ENCODE measurements at places on chromosomes 6 and 20.

DNA sequence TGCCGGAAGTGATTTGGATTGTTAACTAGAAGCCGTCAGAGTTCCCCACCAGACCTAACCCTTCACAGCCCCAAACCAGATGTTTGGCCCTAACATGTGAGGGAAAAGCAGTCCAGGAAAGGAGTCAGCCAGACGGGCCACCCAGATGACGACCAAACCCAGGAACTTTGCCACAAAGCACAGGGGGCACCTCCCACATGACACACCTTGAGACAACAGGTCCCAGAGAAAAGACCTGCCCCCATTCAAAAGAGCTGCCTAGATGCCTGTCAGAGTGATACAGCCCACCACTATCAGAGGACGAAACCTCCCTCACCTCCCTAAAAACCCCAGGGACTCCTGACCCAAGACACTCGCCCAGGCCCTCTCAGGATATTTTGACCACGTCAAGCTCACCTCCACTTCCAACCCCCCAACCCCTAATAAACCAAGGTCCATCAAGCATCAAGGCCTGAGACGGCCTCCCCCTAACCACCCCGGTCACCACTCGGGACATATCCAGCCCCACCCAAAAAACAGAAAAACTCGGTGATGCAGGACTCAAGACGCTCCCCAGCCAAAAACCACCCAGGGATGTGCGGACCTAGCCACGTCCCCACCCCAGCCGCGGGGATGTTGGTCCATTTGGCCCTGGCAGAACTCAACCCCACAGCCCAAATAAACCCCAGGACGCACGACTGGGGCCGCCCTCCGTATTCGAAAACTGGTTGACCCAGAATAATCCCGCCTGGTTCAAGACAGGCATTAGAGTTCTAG, 662 bp downstream of the ZNF343 start:
- no peak for DNase-seq

GRCh38 chr6:75296811-75297779, 12.5 kb upstream of the TMEM30A start:
- no peak for DNase-seq

DNA sequence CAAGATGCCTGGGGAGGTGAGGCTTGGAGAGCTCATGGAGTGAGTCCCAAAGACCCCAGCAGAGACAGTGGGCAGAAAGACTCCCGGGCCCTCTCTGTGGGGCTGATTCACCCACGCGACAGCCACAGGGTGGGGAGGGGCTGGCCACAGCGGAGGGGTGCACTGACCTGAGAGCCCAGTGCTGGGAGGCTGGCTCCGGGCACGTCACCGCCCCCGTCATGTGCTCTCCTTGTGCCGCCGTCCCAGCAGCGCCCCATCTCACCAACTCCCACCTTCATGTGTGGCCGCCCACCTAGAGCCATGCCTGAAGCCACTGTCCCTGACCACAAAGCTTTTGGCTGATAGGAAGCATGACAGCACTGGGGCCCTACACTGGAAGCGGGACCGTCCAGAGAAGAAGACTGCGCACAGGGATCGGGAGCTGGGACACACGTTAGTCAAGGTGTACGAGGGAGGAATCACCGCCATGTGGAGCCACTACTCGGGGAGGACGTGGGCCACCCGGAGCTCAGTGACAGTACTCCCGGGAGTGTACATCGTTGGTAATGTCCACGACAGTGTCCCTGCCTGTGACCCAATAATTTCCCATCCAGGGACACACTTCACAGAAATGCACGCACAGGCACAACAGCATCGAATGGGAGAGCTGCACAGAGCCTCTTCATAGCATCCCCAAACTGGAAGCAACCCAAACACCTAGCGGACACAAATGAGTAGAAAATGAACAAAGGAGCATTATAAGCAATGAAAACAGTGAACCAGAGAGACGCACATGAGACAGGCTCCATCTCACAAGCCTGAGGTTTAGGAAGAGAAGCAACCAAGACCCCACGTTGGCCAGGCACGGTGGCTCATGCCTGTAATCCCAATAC, 28.4 kb upstream of the FOXC1 start:
- no peak for DNase-seq

GRCh38 chr20:11851646-11852045, 66.0 kb upstream of the BTBD3 start:
- no peak for DNase-seq

DNA sequence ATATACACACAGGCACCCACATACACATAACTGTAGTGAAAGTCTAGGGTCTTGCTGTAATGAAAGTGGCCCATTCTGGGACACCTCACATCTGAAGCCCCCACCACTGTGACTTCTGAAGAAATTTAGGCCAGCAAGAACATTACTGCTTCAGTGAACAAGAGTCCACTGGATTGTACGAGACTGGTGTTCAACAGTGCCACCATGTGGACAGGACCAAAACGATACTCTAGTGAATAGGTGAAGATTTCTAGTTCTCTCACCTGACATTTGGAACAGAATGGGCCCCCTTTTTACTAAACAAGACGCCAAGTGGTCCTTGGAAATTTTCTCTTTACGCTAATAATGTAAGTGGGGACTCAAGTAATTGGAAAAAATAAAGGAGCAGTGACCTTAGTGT, 156.9 kb downstream of the MAFB start:
- DNase-seq, result peak; percentile 56

- DNase-seq, result no peak
Measured at GRCh38 chr20:21289651-21290050, 13.5 kb upstream of the XRN2 start.

DNA sequence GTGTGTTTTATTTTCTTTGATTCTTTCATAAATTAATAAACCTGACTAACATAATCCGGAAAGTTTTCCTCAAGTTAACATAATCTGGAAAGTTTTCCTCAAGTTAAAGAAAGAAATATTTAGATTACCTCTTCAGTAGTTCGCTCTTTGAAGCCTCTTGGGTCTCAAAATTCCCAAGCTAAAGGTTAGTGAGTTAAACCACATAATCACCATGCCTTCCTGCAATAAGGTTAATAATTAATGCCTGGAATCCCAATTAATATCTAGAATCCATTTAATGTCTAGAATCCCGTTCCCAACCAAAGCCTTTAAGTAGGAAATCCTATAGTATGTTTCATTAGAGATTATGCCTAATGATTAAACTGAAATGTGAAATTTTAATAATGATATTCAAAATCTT, 12.9 kb downstream of the DCDC2 start:
- no peak for DNase-seq

- no peak for DNase-seq
Measured at GRCh38 chr6:144449911-144450597, 164.9 kb downstream of the UTRN start.

GRCh38 chr6:10479939-10480700, 41.0 kb upstream of the GCNT2 start:
- DNase-seq, result no peak

DNA sequence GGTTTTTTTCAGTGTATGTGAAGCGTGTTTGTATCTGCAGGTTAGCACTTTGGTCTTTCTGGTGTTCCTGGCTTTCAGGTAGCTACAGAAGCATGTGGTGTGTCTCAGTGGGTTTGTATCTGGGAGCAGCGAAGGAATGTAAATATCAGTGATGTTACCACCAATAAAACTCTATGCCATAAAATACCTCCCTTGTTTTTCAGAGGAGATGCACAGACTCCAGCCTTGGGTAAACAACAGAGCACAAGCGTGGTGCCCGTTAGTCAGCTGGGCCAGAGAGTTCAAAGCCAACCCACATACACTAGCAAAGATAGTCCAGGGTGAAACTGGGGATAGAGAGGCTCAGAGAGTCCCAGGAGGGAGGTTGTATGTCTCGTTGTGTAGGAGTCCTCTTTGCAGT, 393.8 kb downstream of the SMOC2 start:
- no peak for DNase-seq

DNA sequence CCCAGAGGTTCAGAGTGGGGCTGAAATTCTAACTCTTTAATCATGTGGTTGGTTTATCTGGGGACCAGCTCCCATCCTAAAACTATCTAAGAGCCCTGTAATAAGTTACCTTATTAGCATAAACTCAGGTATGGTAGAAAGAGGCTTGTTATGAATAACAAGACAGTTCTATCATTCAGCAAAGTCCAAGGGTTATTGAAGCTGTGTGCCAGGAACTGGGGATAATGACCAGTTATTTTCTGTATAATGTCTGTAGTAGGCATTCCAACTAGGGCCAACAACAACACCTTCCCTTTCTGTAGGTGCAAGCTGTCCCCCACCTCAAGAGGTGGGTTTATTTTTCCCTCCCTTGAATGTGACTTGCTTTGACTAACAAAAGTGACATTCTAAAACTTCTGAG, 170.1 kb downstream of the CD83 start:
- DNase-seq, result no peak

DNA sequence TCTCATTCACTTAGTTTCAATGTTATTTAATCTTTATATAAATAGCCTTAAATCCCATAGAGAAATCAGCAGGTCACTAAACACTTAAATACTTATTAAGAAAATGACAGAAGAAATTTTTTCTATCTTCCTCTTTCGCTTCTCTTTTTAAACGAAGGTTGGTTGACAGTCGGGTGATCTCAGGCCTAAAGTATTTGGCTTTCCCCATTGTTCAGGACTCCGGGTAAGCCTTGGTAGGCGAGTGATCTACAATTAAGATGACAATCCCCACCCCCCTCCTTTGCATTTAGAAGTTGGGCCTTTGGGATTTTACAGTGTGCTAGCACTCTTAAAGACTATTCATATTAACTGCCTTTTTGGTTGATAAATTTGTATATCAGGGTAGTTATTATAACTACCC, 19.7 kb upstream of the UTRN start:
- peak; percentile 76 for DNase-seq

DNA sequence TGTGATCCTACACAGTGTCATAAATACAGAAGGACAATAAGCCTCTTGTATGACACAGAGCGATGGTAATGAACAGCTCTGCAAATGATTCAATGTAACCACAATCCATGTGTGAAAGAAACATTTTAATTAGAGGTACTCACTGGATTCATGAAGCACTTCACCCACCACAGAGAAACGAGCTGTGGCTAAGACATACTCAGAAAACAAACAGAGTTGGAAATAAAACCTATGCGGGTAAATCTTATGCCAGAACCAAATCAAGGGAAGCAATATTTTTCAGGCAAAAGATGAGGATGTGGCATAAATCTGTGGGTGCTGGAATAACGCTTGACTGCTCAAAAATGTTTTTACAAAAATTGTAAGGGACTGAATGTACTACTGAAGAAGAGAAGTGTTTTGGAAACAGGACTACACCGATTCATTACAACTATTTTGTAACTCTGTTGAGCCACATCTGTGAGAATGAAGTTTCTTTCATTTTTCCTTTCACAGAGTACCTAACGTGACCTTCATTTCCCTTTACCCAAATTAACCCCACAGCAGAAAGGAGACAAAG, 112.1 kb downstream of the WDR27 start:
- no peak for DNase-seq

GRCh38 chr6:125952764-125953501, 3.6 kb upstream of the HINT3 start:
- DNase-seq, result no peak

DNA sequence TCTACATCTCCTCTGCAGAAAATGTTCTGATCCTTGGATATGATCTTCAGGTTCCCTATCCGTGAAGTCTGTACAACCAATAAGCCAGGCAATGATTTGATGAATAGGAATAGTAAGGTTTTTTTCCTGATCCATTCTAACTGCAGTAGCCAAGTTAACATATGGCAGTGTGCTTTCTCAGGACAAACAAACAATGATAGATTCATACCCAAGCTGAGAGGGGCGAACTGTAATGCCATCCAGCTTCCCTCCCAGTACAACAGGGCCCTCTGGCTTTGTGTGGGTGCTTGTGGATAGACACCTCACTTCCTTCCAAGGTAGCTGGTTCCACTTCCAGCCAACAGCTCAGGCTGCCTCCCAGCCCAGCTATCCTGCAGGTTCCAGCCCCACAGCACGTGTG, 359.2 kb downstream of the CDH26 start:
- no peak for DNase-seq

DNA sequence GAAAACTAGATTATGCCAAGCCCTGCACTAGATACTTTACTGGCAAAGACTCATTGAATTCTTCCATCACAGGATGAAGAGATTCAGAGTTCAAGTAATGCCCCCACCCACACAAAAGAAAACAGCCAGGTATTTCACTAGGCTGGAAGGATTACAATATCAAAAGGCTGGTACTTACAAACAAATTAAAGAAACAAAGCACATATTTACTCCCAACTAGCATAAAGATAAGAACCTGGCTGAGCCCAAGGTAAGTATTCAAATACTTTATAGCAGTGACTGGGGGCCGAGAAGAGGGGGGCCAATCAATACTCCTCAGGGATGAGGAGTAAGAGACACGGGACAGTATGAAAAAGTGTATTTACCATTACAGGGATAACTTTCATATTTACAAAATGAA, 3.7 kb downstream of the ACOT8 start:
- no peak for DNase-seq

GRCh38 chr6:87093651-87094050, 1.3 kb downstream of the CGA start:
- no peak for DNase-seq

DNA sequence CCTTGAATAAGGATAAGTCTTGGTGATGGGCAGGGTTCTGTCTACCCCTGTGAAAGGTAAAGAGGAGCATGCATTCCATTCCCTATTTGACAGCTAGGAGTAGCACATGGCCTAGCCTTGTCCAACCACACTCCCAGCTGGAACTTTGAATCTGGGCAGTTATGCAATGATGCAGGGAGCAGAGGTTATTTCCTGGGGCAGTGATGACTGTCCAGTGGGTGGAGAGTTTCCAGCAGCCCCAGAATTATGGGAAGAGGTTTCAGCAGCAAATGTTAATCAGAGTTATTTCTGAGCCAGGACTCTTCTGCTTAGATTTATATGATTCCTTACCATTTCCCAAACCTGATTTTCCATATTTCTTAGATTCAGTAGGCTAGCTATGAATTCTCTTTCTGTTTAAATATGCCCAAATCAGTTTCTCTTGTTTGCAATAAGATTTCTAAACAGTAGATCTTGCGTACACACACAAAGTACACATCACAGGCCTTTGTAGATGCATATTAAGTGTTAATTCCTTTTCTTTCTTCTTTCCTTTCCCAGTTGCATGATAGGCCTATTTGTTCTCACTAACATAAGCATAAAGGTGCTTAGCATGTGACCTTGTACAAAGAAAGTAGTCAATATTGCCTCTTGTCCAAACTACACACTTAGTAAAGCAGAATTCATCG, 17.3 kb upstream of the TXLNB start:
- DNase-seq, result peak; percentile 31

GRCh38 chr6:111552958-111553357, 52.7 kb downstream of the TRAF3IP2 start:
- DNase-seq, result no peak

DNA sequence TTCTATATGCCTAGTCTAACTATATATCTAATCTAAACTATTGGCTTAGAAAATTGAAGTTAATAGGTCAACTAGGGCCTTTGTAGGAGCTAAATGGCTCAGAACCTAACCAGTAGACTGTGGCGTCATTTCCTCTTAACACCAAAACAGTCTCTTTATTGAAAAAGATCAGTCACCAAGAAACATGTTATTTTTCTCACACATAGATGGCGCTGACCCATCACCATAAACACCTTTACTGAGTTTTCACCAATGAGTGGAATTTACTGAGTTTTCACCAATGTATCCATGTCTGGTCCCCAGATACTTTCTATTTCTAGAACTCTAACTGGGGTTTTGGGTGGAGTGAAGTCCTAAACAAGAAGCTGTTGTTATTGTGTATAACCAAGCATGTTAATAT, 636.0 kb downstream of the BCKDHB start:
- peak; percentile 53 for DNase-seq

GRCh38 chr6:165884813-165885765, 222.0 kb upstream of the PDE10A start:
- peak; percentile 68 for DNase-seq

- no peak for DNase-seq
Measured at GRCh38 chr20:20019123-20019522, 2.0 kb downstream of the NAA20 start.

- DNase-seq, result no peak
Measured at GRCh38 chr6:1403851-1404712, 14.7 kb downstream of the FOXF2 start.

Measured in trophoblast cell (in vitro differentiated cells and primary cell).